A549 treated with ZK216348 at 1 μM for 4 hours (cell line): ENCODE measurements at places on chromosomes 2 and 18. TPM values are rescaled to one million over a fixed set of nuclear protein-coding genes. Genes with fewer than 3 reads are reported as not detected.

ASXL3 gene
- total RNA-seq = not detected in 5 replicates

IHH gene
- 0.25 to 0.47 TPM (median 0.37 TPM) in 4 of 5 replicates, not detected in the other for total RNA-seq

SUMO1 gene
- 114 to 256 TPM (median 137 TPM) in 5 replicates for total RNA-seq

SH3RF3 gene
- total RNA-seq = 0.28 to 0.63 TPM (median 0.49 TPM) in 5 replicates

THUMPD2 gene
- total RNA-seq = 13.0 to 17.8 TPM (median 13.5 TPM) in 5 replicates

VAMP8 gene
- total RNA-seq = 14.1 to 23.2 TPM (median 16.8 TPM) in 5 replicates

GATA6 gene
- 1.5 to 2.4 TPM (median 1.7 TPM) in 5 replicates for total RNA-seq

CD8B2 gene
- not detected in 5 replicates for total RNA-seq

DYNAP gene
- total RNA-seq = not detected in 5 replicates

PRSS56 gene
- 0.08 to 0.31 TPM (median 0.20 TPM) in 4 of 5 replicates, not detected in the other for total RNA-seq

CYP27A1 gene
- total RNA-seq = 0.17 to 0.20 TPM (median 0.17 TPM) in 3 of 5 replicates, not detected in the others

PDE1A gene
- 0.07 to 0.43 TPM (median 0.15 TPM) in 5 replicates for total RNA-seq

DSC1 gene
- total RNA-seq = not detected in 5 replicates

CNDP1 gene
- not detected in 5 replicates for total RNA-seq

ZSWIM2 gene
- not detected in 5 replicates for total RNA-seq

KCNJ13 gene
- not detected in 5 replicates for total RNA-seq

STAT4 gene
- 3.3 to 5.7 TPM (median 4.1 TPM) in 5 replicates for total RNA-seq

C2orf80 gene
- not detected in 5 replicates for total RNA-seq

COL5A2 gene
- total RNA-seq = 46.6 to 84.6 TPM (median 67.9 TPM) in 5 replicates

FIGN gene
- 1.3 to 3.3 TPM (median 2.1 TPM) in 5 replicates for total RNA-seq
